Activated gamma-delta T cell treated with anti-CD3 and anti-CD28 coated beads, Interleukin-2, amount 50 U/mL, for 16 hours (primary cell): ENCODE measurements at places on chromosomes 5 and 9.

DNA sequence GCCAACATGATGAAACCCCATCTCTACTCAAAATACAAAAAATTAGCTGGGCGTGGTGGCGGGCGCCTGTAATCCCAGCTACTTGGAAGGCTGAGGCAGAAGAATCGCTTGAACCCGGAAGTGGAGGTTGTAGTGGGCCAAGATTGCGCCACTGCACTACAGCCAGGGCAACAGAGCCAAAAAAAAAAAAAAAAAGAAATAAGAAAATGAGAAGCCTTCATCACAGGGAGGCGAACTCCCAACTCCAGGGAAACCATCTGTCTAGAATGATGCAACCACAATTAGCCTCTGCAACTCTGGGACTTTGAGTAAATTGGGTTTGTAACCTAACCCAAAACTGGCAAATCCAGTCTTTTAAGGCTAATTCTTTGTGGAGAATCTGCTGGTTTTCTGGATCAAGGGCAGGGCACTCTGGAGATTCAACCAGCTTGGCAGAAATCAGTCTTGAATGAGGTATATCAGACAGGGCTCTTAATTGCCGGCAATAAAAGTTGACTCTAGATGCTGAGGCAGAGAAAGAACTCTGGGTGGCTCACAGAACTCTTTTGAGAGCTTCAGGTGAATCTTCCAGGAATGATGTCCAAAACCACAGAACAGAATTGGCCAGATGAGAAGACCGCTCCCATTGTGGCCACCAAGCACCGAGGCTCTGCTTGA is 9.9 kb downstream of the S100Z start:
- DNase-seq, result no peak

GRCh38 chr5:55410845-55411244 is 103.1 kb downstream of the MTREX start:
- no peak for DNase-seq

GRCh38 chr5:156753846-156754245 is 96.2 kb upstream of the PPP1R2B start:
- no peak for DNase-seq

- no peak for DNase-seq
These were observed 8.0 kb downstream of the DIPK1B start for GRCh38 chr9:136720251-136720897.

DNA sequence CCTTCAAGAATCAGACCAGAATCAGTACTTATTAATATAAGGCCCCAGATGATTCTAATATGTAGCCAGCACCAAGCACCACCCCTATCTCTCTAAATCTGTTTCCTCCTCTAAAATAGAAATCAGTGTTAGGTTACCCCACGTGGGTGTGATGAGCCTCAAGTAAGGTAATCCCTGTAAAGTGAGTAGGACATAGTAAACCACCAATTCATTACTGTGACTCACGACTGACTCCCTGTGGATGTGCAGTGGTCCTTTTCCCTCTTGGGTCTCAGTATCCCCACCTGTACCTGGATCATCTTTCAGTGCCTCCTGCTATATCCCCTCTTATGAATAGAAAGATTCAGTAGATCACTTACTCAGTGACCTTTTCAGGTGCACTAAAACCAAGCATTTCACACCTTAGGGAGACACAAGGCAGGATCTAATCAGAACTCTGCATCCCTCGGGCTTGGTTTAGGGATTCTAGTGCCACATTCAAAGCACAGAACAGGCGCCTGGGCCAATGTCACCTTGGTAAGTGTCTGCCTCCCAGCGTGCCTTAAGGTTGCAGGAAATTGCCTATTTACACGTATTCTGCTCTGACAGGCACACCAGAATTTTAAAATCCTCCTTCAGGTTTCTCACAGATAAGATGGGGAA is 12.2 kb upstream of the ALDH1B1 start:
- DNase-seq, result no peak

- DNase-seq, result no peak
These were observed 98.4 kb upstream of the MVB12B start for GRCh38 chr9:126228111-126228780.

DNA sequence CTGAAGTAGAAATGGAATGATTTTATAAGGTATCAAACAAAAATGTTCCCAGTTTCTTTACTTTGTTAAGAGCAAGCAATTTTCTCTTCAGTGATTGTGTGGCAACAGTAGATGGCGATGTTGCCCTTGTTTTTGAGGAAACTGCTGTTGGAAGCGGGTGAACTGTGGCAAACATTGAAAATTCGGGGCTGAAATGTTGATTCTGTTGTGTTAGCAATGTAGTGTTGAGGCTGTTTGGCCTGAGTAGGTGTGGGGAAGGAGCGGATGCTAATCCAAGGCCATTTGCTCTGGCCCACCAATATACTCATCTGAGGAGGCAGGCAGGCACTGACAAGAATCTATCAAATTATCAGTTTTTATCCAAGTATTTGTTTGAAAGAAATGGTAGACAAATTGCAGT is 129.8 kb downstream of the SLC12A2 start:
- DNase-seq, result no peak

DNA sequence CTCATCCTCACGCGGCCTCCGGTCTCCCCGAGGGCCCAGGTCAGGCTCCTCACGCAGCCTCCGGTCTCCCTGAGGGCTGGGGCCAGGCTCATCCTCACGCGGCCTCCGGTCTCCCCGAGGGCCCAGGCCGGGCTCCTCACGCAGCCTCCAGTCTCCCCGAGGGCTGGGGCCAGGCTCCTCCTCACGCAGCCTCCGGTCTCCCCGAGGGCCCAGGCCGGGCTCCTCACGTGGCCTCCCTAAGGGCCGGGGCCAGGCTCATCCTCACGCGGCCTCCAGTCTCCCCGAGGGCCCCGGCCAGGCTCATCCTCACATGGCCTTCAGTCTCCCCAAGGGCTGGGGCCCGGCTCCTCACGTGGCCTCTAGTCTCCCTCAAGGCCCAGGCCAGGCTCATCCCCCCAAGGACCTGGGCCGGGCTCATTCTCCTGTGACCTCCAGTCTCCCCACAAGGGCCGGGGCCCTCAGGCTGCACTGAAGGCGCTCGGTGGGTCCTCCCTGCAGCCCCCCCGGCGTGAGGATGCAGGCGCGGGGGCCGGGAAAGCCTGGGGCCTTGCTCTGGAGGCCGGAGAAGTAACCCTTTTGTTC is 51.2 kb upstream of the FCN2 start:
- no peak for DNase-seq

GRCh38 chr9:33380390-33381094 is 21.8 kb downstream of the AQP7 start:
- DNase-seq, result no peak

GRCh38 chr9:76866689-76867088 is 39.2 kb downstream of the PRUNE2 start:
- DNase-seq, result no peak

DNA sequence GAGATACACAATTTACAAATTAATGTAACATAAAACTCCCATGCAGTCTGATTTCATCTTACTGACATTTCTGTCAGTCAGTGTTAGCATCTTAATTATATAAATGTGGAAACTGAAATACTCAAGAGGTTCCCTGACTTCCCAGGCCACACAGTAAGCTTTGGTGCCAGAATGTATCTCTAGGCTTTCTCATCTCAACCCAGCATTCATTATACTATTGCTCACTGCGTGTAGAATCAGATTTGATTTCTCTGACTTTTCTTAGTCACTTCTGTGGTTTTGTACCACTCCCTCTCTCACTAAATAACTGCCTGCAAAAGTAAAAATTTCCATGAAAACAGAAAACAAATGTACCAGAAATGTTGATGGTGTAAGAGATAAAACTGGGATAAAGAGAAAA is 31.7 kb upstream of the CDKN2B start:
- DNase-seq, result no peak

GRCh38 chr5:151614565-151614964 is 23.4 kb upstream of the FAT2 start:
- DNase-seq, result no peak

GRCh38 chr9:118538959-118539358 is 830.3 kb downstream of the BRINP1 start:
- no peak for DNase-seq

GRCh38 chr5:38906503-38906902 is 60.7 kb downstream of the OSMR start:
- DNase-seq, result no peak

DNA sequence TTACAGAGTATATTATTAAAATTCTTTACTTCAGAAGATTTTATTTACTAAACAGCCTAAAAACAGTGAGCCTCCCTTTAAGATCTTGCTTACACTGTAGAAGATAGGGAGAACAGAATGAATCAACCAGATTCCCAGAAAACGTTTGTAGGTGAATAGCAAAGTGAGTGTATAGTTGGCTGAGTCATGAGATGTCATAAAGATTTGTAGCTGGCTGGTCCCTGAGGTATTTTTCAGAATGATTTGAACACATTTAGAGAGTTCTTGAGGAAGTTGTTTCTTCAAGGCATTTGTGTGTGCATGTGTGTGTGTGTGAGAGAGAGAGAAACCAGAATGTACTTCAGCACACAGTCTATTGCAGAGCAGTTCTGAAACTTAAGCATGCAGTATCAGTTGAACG is 159.4 kb upstream of the PRR16 start:
- DNase-seq, result no peak

DNA sequence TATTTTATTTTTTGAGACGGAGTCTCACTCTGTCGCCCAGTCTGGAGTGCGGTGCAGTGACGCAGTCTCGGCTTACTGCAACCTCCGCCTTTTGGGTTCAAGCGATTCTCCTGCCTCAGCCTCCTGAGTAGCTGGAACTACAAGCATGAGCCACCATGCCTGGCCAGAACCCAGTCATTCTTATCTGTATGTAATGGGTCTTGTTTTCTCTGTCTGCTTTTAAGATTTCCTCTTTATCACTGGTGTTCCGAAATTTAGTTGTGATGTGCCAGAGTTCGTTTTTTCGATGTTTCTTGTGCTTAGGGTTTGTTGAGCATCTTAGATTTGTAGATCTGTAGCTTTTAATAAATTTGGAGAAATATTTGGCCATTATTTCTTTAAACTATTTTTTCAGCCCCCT is 19.2 kb downstream of the SLC25A25 start:
- no peak for DNase-seq

DNA sequence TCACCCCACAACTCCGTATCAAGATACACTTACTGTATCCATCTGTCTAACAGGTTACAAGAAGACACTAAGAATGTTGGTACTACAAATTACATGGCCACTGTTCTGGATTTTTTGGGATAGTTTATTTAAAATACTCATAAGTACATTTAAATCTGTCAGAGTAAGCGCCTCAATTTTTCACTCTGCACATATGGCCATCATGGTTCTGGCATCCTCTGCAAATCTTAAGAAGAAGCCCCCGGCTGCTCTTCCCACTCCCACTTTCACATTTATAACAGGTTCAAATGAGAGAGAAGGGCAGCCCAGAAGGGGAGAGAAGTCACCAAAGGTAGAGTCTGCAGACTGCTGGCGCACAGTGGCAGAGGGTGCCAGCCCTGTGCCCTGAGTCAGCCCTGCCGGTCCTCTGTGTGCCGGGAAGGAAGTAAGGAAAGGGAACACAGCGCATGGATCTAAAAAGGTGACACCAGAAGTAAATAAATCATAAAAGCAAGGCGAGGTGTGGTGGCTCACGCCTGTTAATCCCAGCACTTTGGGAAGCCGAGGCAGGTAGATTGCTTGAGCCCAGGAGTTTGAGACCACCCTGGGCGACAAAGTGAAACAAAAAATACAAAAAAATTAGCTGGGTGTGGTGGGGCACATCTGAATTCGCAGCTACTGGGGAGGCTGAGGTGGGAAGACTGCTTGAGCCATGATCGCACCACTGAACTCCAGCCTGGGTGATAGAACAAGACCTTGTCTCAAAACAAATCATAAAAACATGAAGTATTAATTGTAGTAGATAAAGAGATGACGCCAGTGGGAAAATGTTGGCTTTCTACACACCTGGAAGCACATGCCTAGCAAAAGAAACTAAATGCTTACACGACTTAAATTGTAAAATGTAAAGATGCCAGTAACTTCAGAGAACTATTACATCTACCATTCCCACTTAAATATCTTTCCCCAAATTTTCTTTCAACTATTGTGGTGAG is 30.0 kb downstream of the RNF130 start:
- no peak for DNase-seq

DNA sequence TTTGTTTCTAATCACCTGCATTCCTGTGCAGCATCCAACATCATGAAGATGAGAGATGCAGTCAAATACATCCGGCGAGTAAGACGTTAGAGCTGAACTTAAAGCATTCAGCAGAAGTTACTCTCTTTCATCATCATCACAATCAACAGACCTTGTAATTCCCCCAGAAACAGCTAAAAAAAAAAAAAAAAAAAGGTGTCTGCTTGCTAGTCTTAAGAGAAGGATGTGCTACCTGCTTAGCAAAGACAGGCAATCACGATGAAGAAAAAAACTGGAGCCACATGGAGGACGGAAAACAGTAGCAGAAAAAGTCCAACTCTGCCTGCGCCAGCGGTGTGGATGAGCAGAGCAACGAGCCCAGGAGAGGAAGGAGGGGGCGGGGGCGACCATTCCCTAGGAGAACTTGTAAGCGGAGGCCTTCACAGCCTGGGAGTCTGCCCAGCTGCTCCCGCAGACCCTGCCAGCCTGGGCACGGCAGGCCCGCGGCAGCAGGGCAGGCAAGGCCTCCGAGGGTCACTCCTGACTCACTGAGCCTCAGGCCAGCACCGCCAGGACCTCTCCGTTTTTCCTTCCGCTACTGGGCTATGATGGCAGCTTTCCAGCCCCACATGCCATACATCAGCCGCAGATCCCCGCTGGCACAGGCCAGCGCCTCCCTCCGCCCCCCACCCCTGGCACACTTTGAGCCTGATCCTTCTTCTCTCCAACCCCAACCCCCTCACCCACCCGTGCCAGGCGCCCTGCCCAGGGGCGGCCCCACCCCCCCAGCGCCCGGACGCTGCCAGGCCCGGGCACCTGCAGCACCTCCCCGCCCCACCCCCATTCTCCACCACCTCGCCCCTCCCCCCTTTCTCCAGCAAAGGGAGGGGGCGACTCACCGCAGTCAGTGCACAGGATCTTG is 1.4 kb downstream of the NRG2 start:
- no peak for DNase-seq

DNA sequence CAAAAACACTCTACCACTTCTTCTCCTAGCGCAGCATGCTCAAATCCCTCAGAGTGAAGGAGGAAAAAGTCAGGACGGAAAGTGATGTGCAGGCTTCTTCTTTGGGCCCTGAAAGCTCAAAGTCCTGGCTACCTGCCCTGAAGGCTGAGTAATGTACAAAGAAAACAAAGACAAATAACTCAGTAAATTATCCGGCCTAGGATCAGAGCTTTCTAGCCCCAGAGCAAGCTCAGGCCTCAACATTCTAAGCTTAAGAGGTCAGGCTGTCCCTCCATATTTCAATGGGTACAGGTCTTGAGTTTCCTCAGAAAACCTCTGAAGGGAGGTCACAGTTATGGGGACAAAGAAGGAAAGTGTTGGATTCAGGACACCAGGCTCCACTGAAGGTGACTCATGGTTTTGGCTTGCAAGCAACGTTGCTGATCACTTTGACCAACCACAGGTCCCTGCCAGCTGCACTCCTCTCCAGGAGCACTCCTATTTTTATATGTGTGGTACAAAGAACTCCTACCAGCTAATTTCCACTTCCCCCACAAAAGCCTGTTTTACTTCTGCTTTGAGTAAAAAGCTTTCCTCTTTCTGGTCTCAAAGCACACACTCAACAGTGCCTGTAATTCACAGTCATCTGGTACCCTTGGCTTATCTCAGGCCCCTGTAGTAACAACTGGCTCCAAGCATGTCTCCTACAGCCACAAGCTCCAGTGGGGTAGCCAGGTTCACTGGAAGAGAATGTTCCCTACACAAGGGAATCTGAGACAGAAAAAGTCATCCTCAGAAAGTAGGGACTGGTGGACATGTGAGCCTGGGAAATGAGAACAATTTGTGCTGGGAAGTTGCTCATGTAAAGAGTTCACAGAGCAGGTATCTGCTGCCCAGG is 115.7 kb downstream of the UGCG start:
- no peak for DNase-seq

GRCh38 chr9:69132361-69132760 is 41.7 kb upstream of the TJP2 start:
- DNase-seq, result no peak

- no peak for DNase-seq
These were observed 26.8 kb downstream of the CERT1 start for GRCh38 chr5:75484605-75485004.
